ENCODE measurements at places on chromosomes 11 and 22. TPM values are rescaled to one million over a fixed set of nuclear protein-coding genes. Genes with fewer than 3 reads are reported as not detected.

Gene LRRC32
- 0.89 TPM for total RNA-seq

Gene CRYBB3
- not detected for total RNA-seq

Gene THY1
- 515 TPM for total RNA-seq

Gene OR6T1
- total RNA-seq, result not detected

Gene CRACR2B
- total RNA-seq, result 64.1 TPM

All from GM23338 (cell line).